ENCODE measurements at places on chromosomes 4 and X. TPM values are rescaled to one million over a fixed set of nuclear protein-coding genes. Genes with fewer than 3 reads are reported as not detected.
A peak's percentile ranks its signal among the peaks of the same experiment; 100 is the strongest.

- no peaks in the 10 kb centered on the region for H3K4me1 ChIP-seq
- no peak overlapping the region for H3K4me3 ChIP-seq
- H3K36me3 ChIP-seq, result no peaks in the 10 kb centered on the region
- no peak overlapping the region for H3K27ac ChIP-seq
- peaks cover 2% of the 10 kb centered on the region for H3K27me3 ChIP-seq
Observed at GRCh38 chr4:14262221-14262620, 634.7 kb upstream of the BOD1L1 start.

The CYLC1 gene
- total RNA-seq, result not detected

The ADH1B gene
- 502 TPM for total RNA-seq

- peaks cover 14% of the 10 kb centered on the region for H3K4me1 ChIP-seq
- no peak overlapping the region for H3K27ac ChIP-seq
- no peaks in the 10 kb centered on the region for H3K27me3 ChIP-seq
- no peak overlapping the region for H3K4me3 ChIP-seq
- no peak for DNase-seq
- H3K36me3 ChIP-seq, result no peaks in the 10 kb centered on the region
Observed at GRCh38 chr4:113637363-113637762, 124.2 kb downstream of the CAMK2D start.

DNA sequence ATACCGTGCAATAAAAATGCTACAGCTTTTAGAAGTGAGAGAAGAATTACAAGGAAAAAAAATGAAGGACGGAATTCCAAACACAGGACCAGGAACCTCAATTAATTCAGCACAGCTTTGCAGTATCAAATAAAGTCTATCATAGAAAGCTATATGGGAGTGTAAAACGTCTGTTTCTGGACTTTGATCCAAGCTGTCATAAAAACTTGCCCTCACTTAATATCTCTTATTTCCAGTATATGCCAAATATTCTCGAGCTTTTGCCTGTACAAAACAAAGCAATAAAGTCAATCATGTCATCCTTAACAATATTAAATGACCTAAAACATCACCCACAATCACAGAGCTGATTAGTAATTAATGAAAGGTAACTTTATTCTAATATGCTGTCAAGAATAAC lies 4.2 kb downstream of the PDE5A start:
- no peak overlapping the region for H3K27ac ChIP-seq
- peaks cover 5% of the 10 kb centered on the region for H3K4me1 ChIP-seq
- no peak for DNase-seq
- H3K36me3 ChIP-seq, result no peaks in the 10 kb centered on the region
- no peaks in the 10 kb centered on the region for H3K27me3 ChIP-seq
- peak overlapping the region; percentile 73 for H3K4me3 ChIP-seq

- no peak overlapping the region for H3K4me3 ChIP-seq
- no peak overlapping the region for H3K27ac ChIP-seq
- H3K27me3 ChIP-seq, result no peaks in the 10 kb centered on the region
Observed at GRCh38 chr4:54819034-54819433, 161.3 kb downstream of the KIT start.

- no peaks in the 10 kb centered on the region for H3K27me3 ChIP-seq
- no peak overlapping the region for H3K27ac ChIP-seq
- H3K36me3 ChIP-seq, result no peaks in the 10 kb centered on the region
- H3K4me1 ChIP-seq, result peaks cover 2% of the 10 kb centered on the region
- no peak overlapping the region for H3K4me3 ChIP-seq
Observed at GRCh38 chrX:129996120-129996519, 13.7 kb downstream of the BCORL1 start.

- H3K4me1 ChIP-seq, result no peaks in the 10 kb centered on the region
- no peaks in the 10 kb centered on the region for H3K27me3 ChIP-seq
- no peak for DNase-seq
- no peaks in the 10 kb centered on the region for H3K36me3 ChIP-seq
- no peak overlapping the region for H3K27ac ChIP-seq
Observed at GRCh38 chr4:154928640-154929257, 147.7 kb downstream of the RBM46 start.

All from aorta (tissue), 5 donors.